ENCODE measurements at places on chromosomes 4 and X. TPM values are rescaled to one million over a fixed set of nuclear protein-coding genes. Genes with fewer than 3 reads are reported as not detected.

PPBP gene
- total RNA-seq, result 27.9 TPM

- no peak for DNase-seq
Observed at GRCh38 chrX:56963377-56963776, 32.0 kb downstream of the SPIN3 start.

EIF1AX gene
- total RNA-seq, result 81.8 TPM

GRCh38 chr4:85812776-85813175, 337.8 kb downstream of the ARHGAP24 start:
- no peak for DNase-seq

GRCh38 chrX:1134156-1134555, 78.3 kb downstream of the CRLF2 start:
- DNase-seq, result no peak

GRCh38 chr4:123777373-123777772, 380.8 kb downstream of the SPRY1 start:
- DNase-seq, result no peak

DNA sequence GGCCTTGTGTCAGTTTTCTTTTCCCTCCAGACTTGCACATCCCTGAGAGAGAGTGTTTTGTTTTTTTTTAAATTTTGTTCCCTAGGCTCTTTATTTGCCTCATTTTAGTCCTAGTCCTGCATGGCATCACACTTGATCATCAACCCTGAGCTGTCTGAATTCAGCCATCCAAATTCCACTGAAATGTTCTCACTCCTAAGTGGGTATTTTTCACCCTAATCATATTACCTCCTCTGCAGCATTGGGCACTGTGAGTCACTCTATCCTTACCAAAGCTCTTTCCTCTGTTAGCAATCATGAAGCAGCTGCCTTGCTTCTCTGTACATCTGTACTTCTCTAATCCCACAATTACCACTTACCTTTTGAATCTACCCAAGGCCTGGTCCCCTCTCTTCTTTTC, 356.6 kb upstream of the MAGEB2 start:
- DNase-seq, result no peak

PPEF2 gene
- total RNA-seq, result not detected

MAGEB17 gene
- not detected for total RNA-seq

GRCh38 chr4:128502818-128503527, 215.4 kb upstream of the PGRMC2 start:
- no peak for DNase-seq

ACSL4 gene
- 49.1 TPM for total RNA-seq

CRMP1 gene
- total RNA-seq, result 0.59 TPM

DNA sequence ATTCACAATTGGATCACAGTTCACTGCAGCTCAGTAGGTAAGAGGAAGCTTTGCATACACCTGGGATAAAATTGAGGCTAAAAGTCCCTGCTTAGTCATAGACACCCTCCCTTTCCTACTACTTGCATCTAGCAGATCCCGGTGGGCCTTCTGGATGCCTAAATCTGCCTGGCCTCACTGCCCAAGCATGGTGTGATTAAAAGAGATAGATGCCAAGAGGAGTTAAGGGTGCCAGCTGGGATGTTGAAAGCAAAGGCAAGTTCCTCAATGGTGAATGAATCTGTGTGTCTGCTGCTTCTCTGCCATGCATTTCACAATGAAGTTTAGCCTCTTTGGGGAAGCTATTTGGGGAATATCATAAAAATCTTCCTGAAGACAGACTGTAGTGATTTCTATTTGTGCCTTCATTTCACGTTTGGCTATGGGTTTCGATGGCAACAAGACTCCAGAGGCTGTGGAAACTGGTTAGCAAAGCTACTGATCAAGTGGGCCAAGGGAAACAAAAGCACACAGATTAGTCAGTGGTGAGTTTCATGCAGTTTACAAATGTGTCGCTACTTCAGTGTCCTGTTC, 534.0 kb downstream of the ANKRD50 start:
- DNase-seq, result no peak

DNA sequence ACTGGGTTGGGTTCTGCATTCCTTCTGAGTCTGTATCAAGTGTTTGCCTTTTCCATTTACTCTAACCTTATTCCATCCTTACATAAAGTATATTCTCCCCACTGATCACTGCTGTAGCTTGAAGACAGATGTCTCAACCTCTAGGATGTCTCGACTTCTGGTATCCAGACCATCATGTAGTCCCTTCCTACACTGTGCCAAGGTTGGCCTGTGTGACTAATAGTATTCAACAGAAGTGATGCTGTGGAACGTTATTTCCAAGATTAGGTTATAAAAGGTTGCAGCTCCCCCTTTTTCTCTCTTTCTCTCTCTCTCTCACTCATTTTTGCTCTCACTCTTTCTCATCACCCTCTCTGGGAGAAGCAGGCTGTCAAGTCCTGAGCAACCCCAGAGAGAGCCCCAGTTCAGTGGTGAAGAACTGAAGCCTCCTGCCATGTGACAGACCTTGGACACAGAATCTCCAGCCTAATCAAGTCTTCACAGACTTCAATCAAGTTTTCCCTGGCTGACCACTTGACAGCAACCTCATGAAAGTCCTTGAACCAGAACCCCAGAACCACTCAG, 75.4 kb downstream of the PRDM5 start:
- DNase-seq, result no peak

MGAT4D gene
- total RNA-seq, result not detected

CT45A3 gene
- not detected for total RNA-seq

DNA sequence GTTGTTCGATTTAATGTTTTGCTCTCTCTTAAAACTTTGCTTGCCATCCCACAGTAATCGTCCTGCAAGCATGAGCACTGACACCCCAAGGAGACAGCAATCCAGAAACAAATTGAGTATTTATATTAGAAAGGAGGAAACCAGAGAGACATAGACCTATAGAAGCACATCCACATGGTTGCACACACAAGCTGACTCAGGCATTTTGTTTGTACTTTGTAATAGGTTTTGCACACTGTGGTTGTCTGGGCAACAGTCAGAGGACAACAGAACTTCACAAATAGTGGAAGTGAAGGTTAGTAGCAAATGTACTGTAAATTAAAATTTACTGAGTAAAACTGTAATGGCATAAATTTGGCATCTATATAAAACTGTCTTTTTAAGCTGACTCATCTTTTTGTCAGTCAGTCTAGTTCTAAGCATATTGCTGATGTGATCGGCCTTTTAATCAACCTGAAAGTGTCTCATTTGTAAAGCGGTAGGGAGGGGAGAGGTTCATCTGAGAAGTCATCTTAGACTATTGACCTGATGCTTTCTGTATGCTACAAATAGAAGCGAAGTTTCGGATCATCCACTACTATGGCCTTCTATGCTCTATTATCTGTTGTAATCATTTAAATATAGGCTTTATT, 1624.7 kb downstream of the ARAP2 start:
- DNase-seq, result no peak

C4orf33 gene
- 0.88 TPM for total RNA-seq

DNA sequence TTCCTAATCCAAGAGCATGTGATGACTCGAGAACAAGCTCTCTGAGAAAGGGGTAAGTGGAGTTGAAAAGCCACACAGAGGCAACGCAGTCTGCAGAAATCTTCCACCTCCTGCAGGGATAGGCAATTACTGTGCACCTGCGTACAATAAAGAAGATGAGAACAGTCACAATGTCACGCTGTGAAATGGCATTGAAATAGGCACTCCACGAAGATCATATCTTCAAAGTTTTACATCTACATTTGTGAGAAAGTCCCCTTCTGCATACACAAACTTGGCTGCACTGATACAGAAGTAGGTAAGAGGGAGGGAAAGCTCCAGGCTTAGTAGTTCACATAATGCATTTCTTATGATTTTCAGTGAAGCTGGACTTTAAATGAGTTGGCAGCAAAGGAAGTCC, 27.1 kb downstream of the DDX60L start:
- no peak for DNase-seq

KDR gene
- total RNA-seq, result 129 TPM

GRCh38 chr4:126727461-126727860, 905.3 kb upstream of the INTU start:
- DNase-seq, result no peak

- DNase-seq, result no peak
Observed at GRCh38 chr4:41446981-41447725, 90.8 kb upstream of the LIMCH1 start.

SHISA3 gene
- 1.8 TPM for total RNA-seq
